ENCODE measurements at places on chromosomes 5 and 9. TPM values are rescaled to one million over a fixed set of nuclear protein-coding genes. Genes with fewer than 3 reads are reported as not detected.

- DNase-seq: no peak
- peak overlapping the region; percentile 15 for H3K4me3 ChIP-seq
Measured at GRCh38 chr5:50476549-50476948, 35.5 kb upstream of the EMB start.

- no peak overlapping the region for H3K27ac ChIP-seq
- no peaks in the 10 kb centered on the region for H3K36me3 ChIP-seq
- no peak for DNase-seq
- H3K4me1 ChIP-seq: no peaks in the 10 kb centered on the region
- no peak overlapping the region for H3K4me3 ChIP-seq
Measured at GRCh38 chr5:34889394-34889793, 25.9 kb downstream of the RAD1 start.

DNA sequence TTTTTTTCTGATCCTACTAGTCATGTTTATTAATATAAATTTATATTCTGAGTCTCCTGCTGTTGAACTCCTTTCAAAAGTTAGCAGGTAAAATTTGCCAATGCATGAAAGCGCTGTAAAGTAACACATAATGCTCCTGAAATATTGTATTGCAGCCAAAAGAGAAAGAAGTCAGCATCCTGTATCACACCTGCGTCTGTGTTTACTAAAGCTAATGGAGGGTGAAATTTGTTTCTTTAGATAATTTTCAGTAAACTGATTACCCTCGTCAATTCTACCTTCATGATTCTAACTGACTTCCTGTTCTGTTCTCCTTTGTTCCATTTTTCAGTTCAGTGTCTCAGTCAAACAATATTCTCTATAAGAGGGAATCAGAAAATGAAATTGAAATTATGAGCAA, 415.4 kb downstream of the CDH9 start:
- H3K4me3 ChIP-seq: no peak overlapping the region
- no peak for DNase-seq
- no peaks in the 10 kb centered on the region for H3K27me3 ChIP-seq

DNA sequence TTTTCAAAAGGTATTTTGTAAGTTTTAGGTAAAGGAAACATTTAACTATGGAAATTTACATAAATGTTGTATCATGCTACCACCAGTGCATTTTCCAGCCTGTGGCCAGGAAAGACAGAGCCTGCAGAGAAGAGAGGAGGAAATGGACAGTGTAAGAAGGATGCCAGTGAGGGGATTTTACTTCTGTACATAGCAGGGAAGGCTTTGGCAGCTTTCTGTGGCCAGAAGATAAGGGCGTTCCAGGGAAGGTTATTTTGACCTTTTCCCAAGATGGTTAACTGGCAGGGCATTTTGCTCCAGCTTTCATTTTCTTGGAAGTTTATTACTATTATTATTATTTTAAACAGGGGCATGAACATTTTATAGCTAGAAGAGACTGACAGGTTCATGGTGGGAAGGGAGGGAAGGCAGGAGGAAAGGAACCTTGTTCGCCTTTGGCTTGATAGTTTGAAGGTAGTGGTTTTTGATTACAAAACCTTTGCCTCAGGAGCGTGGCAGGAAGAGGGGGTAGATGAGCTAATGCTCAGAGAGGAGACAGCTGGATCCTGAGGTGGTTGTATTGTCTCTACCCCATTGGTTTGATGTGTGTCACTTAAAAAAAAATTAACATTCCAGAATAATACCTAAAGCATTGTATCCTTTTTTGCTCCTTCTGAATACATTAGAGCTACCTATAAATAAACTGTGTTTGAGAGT, 4.1 kb downstream of the ISOC1 start:
- no peak overlapping the region for H3K27ac ChIP-seq
- no peak overlapping the region for H3K4me3 ChIP-seq
- no peak for DNase-seq

GRCh38 chr5:59040024-59040803, 457.3 kb downstream of the RAB3C start:
- no peak for DNase-seq
- no peaks in the 10 kb centered on the region for H3K27me3 ChIP-seq
- H3K4me1 ChIP-seq: peaks cover 53% of the 10 kb centered on the region
- peak overlapping the region; percentile 89 for H3K4me3 ChIP-seq
- peak overlapping the region; percentile 99 for H3K27ac ChIP-seq

GRCh38 chr5:109935833-109936490, 246.2 kb downstream of the MAN2A1 start:
- H3K4me1 ChIP-seq: peaks cover 26% of the 10 kb centered on the region
- no peaks in the 10 kb centered on the region for H3K27me3 ChIP-seq
- H3K36me3 ChIP-seq: no peaks in the 10 kb centered on the region
- DNase-seq: no peak

GRCh38 chr5:57004800-57005199, 52.9 kb upstream of the MIER3 start:
- H3K27me3 ChIP-seq: peaks cover 25% of the 10 kb centered on the region
- no peak for DNase-seq
- no peaks in the 10 kb centered on the region for H3K36me3 ChIP-seq
- no peak overlapping the region for H3K4me3 ChIP-seq
- no peaks in the 10 kb centered on the region for H3K4me1 ChIP-seq
- no peak overlapping the region for H3K27ac ChIP-seq

GRCh38 chr5:90434116-90434714, 24.7 kb upstream of the CETN3 start:
- H3K4me3 ChIP-seq: no peak overlapping the region
- peak; percentile 10 for DNase-seq
- no peaks in the 10 kb centered on the region for H3K36me3 ChIP-seq
- peaks cover 21% of the 10 kb centered on the region for H3K27me3 ChIP-seq
- H3K4me1 ChIP-seq: no peaks in the 10 kb centered on the region

- peaks cover 3% of the 10 kb centered on the region for H3K27me3 ChIP-seq
- no peaks in the 10 kb centered on the region for H3K4me1 ChIP-seq
- no peak for DNase-seq
- H3K4me3 ChIP-seq: no peak overlapping the region
Measured at GRCh38 chr5:133904641-133905040, 63.8 kb downstream of the C5orf15 start.

DNA sequence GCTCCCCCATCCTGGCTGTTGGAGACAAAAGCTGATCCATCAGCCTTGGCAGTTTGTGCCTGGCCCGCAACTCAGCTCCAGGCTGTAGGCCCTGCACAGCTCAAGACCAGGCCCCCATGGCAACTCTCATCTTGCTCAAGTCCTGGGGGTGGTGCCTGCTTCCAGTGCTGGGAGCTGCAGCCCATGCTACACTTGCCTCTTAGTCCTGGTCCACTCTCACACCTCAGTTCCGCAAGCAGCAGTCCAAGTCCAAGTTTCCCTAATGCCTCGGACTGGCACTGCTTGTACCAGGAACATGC, 14.2 kb downstream of the AHRR start:
- no peak overlapping the region for H3K4me3 ChIP-seq
- H3K36me3 ChIP-seq: peaks cover 5% of the 10 kb centered on the region
- no peak overlapping the region for H3K27ac ChIP-seq
- no peaks in the 10 kb centered on the region for H3K27me3 ChIP-seq
- DNase-seq: no peak

- peaks cover 18% of the 10 kb centered on the region for H3K36me3 ChIP-seq
- no peak for DNase-seq
- H3K4me3 ChIP-seq: no peak overlapping the region
- H3K4me1 ChIP-seq: peaks cover 69% of the 10 kb centered on the region
- H3K27ac ChIP-seq: no peak overlapping the region
Measured at GRCh38 chr5:53011233-53011632, 22.1 kb downstream of the ITGA2 start.

DNA sequence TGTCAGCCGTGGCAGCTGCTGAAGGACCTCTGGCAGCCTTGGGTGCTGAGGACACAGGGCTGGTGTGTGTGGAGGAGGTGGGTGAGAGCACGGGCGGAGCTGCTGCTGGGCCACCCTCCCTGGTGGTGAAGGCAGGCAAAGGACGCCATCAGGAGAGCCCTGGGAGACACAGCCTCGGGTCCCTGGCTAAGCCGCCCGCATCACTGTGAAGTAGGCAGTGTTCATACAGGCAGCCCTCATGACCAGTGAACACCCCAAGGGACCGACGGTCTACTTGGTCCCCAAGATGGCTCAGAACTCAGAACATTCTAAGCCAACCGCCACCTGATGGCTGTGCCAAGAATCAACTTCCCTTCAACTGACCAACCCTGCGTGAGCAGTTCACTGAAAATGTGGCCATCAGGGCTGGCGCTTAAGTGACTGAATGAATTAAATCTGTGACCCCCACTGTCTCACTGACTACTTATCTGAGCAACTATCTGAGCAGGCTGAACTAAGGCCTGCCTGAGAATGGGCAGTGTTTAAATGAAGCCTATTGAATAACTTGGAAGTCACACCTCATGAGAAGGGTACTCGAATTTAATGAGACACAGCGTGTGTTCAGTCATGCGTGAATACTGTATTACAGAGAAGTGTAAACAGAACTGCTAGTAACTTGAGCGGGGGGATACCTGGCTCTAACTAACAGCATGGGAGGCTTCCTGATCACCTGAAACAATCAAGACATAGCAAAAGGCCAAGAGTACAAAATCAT, 54.7 kb upstream of the SIMC1 start:
- H3K4me3 ChIP-seq: no peak overlapping the region
- no peak for DNase-seq
- H3K27ac ChIP-seq: no peak overlapping the region
- H3K4me1 ChIP-seq: no peaks in the 10 kb centered on the region

GRCh38 chr5:10505517-10506095, 58.3 kb upstream of the ANKRD33B start:
- peaks cover 11% of the 10 kb centered on the region for H3K27me3 ChIP-seq
- peaks cover 5% of the 10 kb centered on the region for H3K4me1 ChIP-seq
- no peak overlapping the region for H3K4me3 ChIP-seq
- peaks cover 1% of the 10 kb centered on the region for H3K36me3 ChIP-seq
- no peak for DNase-seq

- no peaks in the 10 kb centered on the region for H3K27me3 ChIP-seq
- H3K4me1 ChIP-seq: peaks cover 30% of the 10 kb centered on the region
- peaks cover 6% of the 10 kb centered on the region for H3K36me3 ChIP-seq
- no peak overlapping the region for H3K27ac ChIP-seq
- no peak for DNase-seq
Measured at GRCh38 chr5:66015196-66015960, 89.0 kb downstream of the ERBIN start.

GRCh38 chr9:20624201-20625002, 2.1 kb upstream of the MLLT3 start:
- H3K36me3 ChIP-seq: peaks cover 9% of the 10 kb centered on the region
- peak overlapping the region; percentile 87 for H3K27ac ChIP-seq
- H3K27me3 ChIP-seq: peaks cover 3% of the 10 kb centered on the region
- peaks cover 33% of the 10 kb centered on the region for H3K4me1 ChIP-seq
- H3K4me3 ChIP-seq: peak overlapping the region; percentile 88

DNA sequence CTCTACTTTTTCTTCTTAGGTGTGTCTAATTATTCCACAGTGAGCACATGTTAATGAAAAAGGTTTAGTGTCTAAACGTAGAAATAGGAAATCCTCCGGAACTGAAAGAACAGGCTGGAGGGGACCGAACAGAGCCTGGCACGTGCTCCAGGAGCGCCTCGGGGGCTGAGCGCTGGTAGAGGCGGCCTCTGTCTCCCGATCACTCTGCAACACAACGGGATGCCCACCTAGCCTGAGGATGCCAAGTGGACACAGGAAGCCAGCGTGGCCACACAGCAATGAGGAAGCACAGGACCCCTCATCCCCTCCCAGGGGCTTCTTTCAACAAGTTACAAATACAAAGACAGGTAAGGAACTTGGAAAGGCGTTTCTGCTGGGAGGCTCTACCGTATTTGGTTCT, 19.4 kb downstream of the TRIM7 start:
- peaks cover 1% of the 10 kb centered on the region for H3K36me3 ChIP-seq
- H3K4me1 ChIP-seq: peaks cover 50% of the 10 kb centered on the region
- H3K27ac ChIP-seq: no peak overlapping the region

- peaks cover 43% of the 10 kb centered on the region for H3K4me1 ChIP-seq
- peaks cover 10% of the 10 kb centered on the region for H3K36me3 ChIP-seq
- peak overlapping the region; percentile 84 for H3K4me3 ChIP-seq
- peak overlapping the region; percentile 89 for H3K27ac ChIP-seq
- H3K27me3 ChIP-seq: peaks cover 1% of the 10 kb centered on the region
Measured at GRCh38 chr9:91426123-91426745, 2.6 kb upstream of the NFIL3 start.

- DNase-seq: no peak
- peaks cover 5% of the 10 kb centered on the region for H3K27me3 ChIP-seq
- peaks cover 2% of the 10 kb centered on the region for H3K36me3 ChIP-seq
- H3K4me3 ChIP-seq: no peak overlapping the region
- no peak overlapping the region for H3K27ac ChIP-seq
Measured at GRCh38 chr5:41878643-41879478, 8.6 kb upstream of the OXCT1 start.

DNA sequence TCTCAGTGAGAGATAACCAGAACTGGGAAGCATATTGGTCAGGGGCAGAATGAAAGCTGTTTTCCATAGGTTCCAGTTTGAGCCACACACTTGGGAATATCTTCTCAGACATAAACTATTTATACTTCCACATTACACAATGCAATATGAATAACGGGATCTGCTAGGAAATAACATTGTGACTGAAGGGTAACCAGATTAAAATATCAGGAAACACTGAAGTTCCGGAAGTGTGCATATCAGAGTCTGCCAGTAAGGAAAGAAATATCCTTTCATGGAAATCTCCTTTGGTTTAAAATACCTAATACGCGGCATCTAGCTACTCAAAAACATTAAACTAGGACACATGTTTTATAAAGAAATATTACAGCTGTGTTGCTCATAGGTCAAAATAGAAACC, 56.3 kb downstream of the ST8SIA4 start:
- H3K27me3 ChIP-seq: no peaks in the 10 kb centered on the region
- peaks cover 46% of the 10 kb centered on the region for H3K4me1 ChIP-seq
- H3K27ac ChIP-seq: no peak overlapping the region
- peaks cover 22% of the 10 kb centered on the region for H3K36me3 ChIP-seq

DNA sequence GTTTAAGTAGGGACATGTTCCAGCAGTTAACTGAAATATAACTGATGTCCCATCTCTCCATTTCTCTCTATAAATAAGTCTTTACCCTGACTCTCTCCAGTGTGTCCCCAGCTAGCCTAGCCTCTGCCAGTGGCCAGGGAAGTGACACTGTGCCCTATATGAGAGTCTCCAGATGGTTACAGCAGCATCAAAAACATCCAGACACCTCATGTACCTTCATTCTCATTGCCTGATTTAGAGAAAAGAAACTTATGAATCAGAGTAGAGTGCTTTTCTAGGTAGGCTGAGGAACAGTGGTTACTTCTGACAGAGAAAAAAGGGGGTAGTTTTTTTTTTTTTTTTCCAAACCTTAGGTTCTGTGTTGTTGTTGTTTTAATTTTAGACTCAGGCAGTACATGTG, 148.5 kb downstream of the GNAQ start:
- no peaks in the 10 kb centered on the region for H3K36me3 ChIP-seq
- peak overlapping the region; percentile 55 for H3K27ac ChIP-seq
- no peak for DNase-seq
- H3K27me3 ChIP-seq: no peaks in the 10 kb centered on the region
- peaks cover 36% of the 10 kb centered on the region for H3K4me1 ChIP-seq

GRCh38 chr5:97133101-97133500, 9.3 kb downstream of the LIX1 start:
- peaks cover 15% of the 10 kb centered on the region for H3K27me3 ChIP-seq
- no peak for DNase-seq
- peaks cover 19% of the 10 kb centered on the region for H3K4me1 ChIP-seq
- no peak overlapping the region for H3K4me3 ChIP-seq
- H3K27ac ChIP-seq: no peak overlapping the region

The SGCD gene
- not detected for total RNA-seq

The RNF183 gene
- not detected for total RNA-seq

The ZDHHC11 gene
- 17.2 TPM for total RNA-seq

The PLEKHG4B gene
- total RNA-seq: not detected

The ENTPD8 gene
- not detected for total RNA-seq

The CARTPT gene
- total RNA-seq: not detected

The SV2C gene
- total RNA-seq: not detected

The EQTN gene
- not detected for total RNA-seq

The TAF1L gene
- 0.03 TPM for total RNA-seq

The HNRNPH1 gene
- total RNA-seq: 987 TPM

The C9orf50 gene
- total RNA-seq: not detected

The SLC27A6 gene
- not detected for total RNA-seq
